CMK (cell line): ENCODE measurements at places on chromosomes 7 and 10.

GRCh38 chr10:124073978-124074377 lies 19.4 kb downstream of the CHST15 start:
- DNase-seq = no peak

- DNase-seq = no peak
Observed at GRCh38 chr7:113731571-113731970, 187.2 kb downstream of the PPP1R3A start.

DNA sequence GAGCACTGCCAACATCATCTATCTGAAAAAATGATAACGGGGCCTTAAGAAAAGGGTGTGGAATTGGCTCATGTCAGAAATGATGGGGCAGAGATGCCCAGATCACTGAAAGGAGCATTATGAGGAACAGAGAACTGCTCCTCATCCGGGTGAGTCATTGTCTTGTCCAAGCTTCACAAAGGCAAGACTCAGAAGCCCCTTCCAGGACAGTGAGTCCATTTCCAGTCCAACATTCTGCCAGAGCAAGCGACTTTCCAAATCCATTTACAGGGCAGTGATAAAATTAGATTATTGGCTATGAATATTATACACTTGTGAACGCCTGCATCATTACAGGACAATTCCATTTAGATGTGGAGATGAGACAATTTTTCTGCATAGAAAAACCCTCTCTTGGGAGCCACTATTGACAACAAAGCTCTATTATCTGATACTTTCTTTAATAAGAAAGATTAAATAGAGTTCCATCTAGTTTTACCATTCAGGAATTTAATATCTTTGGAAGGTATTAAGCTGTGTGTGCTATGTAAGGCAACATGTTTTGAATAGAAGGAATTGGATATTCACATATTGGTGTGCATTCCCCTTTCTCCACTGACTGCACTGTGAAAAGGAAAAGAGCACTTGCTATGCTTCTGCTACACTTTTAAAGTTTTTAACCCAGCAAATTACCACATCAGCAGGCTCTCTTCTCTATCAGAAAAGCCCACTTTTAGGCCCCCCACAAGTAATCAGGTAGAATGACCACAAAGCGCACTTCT lies 159.6 kb downstream of the NRP1 start:
- DNase-seq = no peak

DNA sequence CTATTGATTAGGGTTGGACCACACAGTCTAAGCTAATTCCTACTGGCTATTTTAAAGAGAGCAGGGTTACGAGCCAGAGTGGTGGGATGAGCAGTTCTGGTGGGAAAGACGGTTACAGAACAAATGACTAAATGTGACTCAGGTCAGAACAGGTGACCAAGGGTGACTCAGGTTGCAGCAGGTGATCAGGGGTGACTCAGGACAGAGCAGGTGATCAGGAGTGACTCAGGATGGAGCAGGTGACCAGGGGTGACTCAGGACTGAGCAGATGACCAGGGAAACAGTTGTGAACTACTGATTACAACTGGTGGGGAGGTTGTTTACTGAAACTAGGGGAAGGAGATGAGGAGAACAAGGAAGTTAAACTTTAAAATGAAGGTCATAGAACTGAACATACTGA lies 366.3 kb downstream of the ABCA13 start:
- no peak for DNase-seq

GRCh38 chr10:58575491-58575890 lies 62.8 kb downstream of the BICC1 start:
- no peak for DNase-seq

DNA sequence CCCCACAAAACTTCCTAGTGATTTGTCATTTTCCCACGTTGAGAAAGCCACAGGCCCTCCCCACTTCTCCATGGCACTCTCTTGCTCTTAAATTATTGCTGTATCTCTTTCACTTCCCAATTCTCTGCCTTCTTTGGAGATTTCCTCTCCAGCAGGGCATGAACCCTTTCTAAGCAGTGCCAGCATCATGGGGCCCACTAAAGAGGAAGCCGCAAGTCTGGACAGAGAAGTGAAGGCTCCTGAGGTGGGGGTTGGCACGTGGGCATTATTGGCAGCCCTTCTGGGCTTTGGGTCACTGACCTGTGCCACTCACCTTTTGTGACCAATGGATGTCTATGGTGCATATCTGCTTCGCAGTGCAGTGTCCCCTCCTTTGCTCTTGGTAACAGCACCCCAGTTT lies 97.7 kb upstream of the TCF7L2 start:
- no peak for DNase-seq
